NCI-H187 treated with DMSO at 0.1 percent for 48 hours (cell line): ENCODE measurements at places on chromosomes 16 and 17.

DNA sequence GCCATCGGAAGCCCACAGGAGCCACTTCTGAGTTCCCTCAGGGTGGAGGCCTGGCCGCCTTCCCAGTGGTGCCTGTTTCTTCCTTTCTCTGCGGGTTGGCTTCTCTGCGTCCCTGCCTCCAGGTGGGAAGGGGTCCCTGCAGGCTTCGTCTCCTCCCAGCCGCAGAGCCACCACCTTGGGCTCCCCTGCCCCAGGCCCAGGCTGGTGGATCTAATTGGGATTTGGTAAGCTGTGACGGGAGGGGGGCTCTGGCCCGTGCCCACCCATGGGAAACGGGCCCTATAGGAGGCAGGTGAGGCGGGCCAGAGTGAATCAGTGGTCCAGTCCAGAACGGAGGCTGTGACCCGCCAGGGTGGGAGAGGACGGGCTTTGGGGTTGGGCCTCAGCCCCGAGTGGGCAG is 32.1 kb downstream of the JPH3 start:
- no peak for DNase-seq

DNA sequence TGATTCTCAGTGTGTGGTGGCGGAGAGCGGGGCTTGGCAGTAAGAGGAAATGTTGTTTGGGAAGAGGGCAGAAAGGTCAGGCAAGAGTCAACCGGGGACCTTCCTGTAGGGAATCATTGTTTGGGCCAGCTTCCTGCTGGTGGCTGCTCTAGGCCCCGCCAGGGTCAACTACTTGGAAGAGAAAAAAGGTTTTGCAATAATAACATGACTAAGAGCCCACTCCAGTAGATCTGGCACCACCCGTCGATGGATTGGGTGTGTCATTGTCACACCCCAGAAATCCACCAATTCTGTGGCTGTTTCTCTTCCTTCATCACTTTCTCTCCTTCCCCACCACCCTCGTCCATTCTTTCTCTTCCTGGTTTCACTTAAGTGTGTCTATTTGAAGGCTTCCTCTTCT is 4.2 kb upstream of the KRT24 start:
- no peak for DNase-seq

DNA sequence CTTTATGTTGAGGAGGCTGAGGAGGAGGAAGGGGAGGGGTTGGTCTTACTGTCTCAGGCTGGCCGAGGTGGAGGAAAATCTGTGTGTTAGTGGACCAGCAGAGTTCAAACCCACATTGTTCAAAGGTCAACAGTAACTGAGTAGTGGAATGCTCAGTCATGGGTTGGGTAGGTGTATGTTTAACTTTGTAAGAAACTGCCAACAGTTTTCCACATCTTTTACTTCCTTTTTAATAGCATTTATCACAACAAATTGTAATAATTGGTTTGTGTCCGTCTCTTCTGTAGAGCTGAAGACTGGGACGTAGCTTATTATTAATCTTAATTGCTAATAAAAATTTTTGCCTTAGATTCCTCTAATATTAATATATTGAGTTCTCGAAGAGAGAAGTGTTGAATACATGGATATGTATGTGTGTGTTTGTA is 5.3 kb downstream of the ATP6V0A1 start:
- no peak for DNase-seq

DNA sequence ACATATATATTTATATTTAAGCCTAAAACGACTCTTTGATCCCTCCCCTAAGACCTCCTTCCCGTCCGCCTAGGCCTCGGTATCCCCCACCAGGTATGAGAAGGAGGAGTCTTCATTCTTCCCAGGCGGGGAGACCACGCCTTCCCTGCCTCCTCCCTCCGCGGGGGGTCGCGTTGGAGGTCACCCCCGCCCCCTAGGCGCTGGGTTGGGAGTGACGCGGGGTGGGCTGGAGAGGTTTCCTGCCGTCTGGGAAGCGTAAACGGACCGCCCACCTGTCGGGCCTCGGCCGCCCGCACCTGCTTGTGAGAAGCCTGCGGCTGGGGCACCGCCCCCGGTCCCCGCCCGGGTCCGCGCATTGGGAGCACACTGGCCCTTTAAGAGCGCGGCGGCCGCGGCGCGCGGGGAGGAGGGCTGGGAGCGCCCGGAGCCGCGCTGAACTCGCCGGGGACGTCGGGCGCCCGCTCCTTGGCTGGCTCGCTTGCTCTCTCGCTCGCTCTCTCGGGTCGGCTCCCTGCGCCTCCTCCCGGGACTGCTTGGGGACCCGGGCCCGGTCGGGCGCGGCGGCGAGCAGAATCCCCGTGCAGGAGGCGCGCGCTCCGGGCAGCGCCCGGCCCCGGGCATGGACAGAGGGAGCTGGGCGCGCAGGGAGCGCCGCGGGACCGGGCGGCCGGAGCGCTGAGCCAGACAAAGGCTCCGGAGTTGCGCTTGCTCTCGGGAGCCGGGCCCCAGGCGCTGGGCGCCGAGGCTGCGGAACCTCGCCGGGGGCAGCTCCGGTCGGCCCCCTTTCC is at the start of gene MMP15:
MMP15 (plus strand) TSS at position 404 of the 788 bp plus-strand sequence. CDS start 597 bp downstream, outside the sequence.
- DNase-seq: peak; percentile 16

GRCh38 chr17:8867361-8867981 is at the start of gene PIK3R6:
TSS of gene PIK3R6 (minus strand) at chr17:8867674. CDS start at chr17:8849794, 17,880 bp downstream.
- DNase-seq: no peak

GRCh38 chr16:53090591-53091411 is 36.0 kb downstream of the CHD9 start:
- DNase-seq: no peak

GRCh38 chr16:5036228-5037156 is 2.8 kb upstream of the NAGPA start:
- DNase-seq: no peak

GRCh38 chr16:87945351-87946042 is 5.7 kb upstream of the BANP start:
- DNase-seq: peak; percentile 12

DNA sequence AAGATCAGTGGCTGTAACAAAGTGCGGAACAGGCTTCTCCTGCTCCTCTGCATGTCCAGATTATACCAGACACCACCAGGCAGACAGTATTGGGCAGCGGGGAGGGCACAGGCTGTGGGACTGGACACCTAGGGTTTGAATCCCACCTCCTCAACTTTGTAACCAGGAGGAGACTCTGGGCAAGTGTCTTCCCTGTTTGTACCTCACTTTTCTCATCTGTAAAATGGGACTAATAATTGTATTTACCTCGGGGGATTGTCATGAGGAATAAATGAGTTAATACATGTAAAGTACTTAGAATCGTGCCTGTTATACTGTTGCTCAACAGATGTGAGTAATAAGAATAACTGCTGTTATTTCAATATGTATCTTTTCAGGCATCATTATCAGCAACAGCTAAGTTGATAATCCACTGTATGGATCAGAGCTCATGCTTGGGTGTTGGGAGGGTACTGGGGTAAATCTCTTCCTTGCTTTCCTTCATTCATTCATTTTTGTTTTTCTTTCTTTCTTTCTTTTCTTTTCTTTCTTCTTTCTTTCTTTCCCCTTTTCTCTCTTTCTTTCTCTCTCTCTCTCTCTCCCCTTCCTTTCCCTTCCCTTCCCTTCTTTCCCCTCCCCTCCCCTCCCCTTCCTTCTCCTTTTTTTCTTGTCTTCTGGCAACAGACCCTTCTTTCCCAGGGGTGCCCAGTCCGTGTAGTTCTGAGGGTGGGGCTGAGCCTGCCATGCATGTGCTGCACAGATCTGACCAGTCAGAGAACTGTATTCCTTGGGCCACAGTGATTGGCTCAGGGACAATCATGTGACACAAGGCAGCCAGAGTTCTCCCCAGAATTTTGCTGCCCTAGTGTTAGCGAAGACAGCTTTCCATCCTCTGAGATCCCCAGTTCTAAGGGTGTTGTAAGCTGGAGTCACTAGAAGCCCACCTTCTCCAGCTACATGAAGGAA is 25.3 kb upstream of the BRD7 start:
- no peak for DNase-seq

GRCh38 chr17:78184351-78184750 is 2.5 kb downstream of the TK1 start:
- DNase-seq: no peak

GRCh38 chr17:81440051-81440471 is 44.8 kb downstream of the BAHCC1 start:
- DNase-seq: no peak

GRCh38 chr17:40027614-40028012 is 12.4 kb downstream of the CSF3 start:
- no peak for DNase-seq

DNA sequence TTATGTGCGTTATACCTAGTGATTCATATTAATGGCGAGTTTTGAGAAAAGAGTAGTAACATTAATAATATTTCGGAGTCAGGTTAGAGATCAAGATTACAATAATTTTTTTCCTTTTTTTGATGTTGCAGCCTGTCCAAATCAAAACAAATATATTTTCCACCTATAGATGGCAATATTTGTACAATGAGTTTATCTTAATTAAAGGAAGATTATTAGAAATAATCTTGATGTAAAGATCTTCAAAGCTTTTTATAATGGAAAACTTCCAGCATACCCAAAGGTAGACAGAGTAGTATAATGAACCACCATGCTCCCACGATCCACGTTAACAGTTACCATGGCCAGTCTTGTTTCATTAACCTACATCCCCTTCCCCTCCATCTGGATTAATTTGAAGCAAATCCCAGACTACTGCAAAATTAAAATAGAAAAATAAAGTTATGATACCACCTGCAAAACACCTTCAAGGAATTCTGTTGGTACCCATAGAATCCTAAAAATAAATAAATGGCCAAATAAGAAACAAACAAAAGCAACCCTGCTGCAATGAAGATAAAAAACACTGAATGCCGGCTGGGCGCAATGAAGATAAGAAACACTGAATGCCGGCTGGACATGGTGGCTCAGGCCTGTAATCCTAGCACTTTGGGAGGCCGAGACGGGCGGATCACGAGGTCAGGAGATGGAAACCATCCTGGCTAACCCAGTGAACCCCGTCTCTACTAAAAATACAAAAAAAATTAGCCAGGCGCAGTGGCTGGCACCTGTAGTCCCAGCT is 46.5 kb upstream of the GINS3 start:
- no peak for DNase-seq
